ENCODE measurements at places on chromosomes 6 and 20. TPM values are rescaled to one million over a fixed set of nuclear protein-coding genes. Genes with fewer than 3 reads are reported as not detected.

GRCh38 chr6:85405175-85405852, 44.6 kb upstream of the NT5E start:
- no peaks in the 10 kb centered on the region for H3K27me3 ChIP-seq
- H3K4me1 ChIP-seq: peaks cover 20% of the 10 kb centered on the region
- peak; percentile 41 for DNase-seq
- H3K27ac ChIP-seq: peak overlapping the region; percentile 27
- H3K36me3 ChIP-seq: no peaks in the 10 kb centered on the region

DNA sequence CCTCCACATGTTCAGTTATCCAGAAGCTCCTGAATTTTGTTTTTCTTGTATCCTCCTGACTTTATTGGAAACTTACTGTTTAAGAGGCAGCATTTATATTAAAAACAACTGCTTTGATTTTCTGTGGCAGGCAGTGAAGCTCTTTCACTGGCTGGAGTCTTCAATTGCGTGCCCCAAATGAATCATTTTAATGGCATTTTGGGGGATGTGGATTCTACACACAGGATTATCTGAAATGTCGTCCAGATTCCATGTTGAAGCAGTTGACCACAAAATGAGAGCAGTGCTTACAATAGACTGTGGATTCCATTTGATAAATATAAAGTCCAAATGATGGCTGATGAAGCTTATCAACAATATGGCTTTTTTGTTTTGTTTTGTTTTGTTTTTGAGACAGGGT, 41.0 kb upstream of the HIVEP1 start:
- DNase-seq: no peak
- H3K4me3 ChIP-seq: no peak overlapping the region
- no peaks in the 10 kb centered on the region for H3K27me3 ChIP-seq

DNA sequence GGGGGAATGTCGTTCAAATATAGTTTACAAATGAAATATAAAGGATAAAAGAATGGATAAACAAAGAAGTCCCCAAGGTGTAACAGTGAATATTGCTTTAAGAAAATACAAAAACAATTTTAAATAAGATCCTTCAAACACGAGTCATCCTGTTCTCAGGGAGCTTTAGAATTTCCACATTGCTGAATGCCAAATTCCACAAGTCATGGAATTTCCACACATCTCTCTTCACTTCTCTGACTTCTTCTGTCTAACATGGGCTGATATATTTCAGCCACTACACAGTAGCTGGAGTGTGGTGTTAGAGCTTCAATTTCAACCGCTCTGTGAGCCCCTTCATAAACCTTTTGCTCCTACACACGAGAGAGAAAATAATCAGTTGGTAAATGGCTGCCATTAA, 28.0 kb downstream of the IL22RA2 start:
- no peak for DNase-seq
- H3K36me3 ChIP-seq: no peaks in the 10 kb centered on the region
- no peaks in the 10 kb centered on the region for H3K4me1 ChIP-seq
- H3K4me3 ChIP-seq: no peak overlapping the region
- no peak overlapping the region for H3K27ac ChIP-seq

DNA sequence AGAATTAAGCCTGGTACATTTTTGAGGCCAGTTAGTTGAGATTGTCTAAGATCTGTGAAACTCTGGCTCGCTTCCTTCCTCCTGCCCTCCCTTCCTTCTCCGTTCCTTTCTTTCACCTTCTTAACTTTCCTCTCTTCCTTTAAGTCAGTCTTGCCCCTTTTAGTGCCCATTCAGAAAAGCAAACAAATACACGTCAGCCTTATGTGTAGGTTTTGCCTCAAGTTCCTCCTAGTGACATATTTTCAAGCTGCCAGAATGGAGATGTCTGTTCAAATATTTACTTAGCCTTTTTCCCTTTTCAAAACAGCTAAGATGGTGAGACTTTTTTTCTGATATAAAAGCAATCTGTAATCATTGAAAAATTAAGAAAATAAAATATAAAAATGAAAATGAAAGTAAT, 178.4 kb downstream of the FARS2 start:
- no peak overlapping the region for H3K4me3 ChIP-seq
- no peaks in the 10 kb centered on the region for H3K27me3 ChIP-seq
- H3K4me1 ChIP-seq: no peaks in the 10 kb centered on the region

Gene COL20A1
- not detected for total RNA-seq

DNA sequence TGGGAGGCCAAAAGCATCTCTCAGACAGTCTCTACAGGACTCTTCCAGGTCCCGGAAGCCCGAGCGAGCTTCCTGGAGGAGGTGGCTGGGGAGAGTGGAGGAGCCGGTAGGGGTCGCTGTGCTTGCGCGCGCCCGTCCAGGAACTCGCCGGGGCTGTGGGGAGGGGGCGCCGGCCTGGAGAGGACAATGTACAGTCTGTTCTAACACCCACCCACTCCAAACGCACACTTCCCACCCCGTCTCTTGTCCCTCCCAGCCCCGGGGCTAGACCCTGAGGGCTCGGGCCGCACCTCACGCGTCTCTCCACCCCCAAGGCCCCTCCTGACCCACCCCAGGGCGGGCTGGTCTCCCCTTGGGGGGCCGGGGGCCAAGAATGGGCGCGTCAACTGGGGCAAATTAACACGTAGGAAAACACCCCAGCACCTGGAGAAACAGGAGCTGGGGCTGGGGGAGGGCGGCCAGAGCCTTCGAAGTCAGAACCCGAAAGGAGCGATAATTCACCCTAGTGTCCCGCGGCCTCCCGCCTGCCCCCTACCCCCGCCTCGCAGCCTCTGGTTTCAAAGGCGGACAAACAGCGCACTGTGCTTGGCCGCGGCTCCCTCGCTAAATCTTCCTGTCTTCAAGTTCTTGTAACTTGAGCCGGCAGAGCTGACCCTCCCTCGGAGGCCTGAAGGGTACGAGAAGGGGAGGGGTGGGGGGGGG, 103.2 kb upstream of the FOXP4 start:
- no peaks in the 10 kb centered on the region for H3K27me3 ChIP-seq
- H3K36me3 ChIP-seq: no peaks in the 10 kb centered on the region
- H3K4me1 ChIP-seq: peaks cover 20% of the 10 kb centered on the region
- H3K4me3 ChIP-seq: no peak overlapping the region

Gene WDR27
- 26.4 TPM for total RNA-seq

Gene LY6G6C
- total RNA-seq: not detected

DNA sequence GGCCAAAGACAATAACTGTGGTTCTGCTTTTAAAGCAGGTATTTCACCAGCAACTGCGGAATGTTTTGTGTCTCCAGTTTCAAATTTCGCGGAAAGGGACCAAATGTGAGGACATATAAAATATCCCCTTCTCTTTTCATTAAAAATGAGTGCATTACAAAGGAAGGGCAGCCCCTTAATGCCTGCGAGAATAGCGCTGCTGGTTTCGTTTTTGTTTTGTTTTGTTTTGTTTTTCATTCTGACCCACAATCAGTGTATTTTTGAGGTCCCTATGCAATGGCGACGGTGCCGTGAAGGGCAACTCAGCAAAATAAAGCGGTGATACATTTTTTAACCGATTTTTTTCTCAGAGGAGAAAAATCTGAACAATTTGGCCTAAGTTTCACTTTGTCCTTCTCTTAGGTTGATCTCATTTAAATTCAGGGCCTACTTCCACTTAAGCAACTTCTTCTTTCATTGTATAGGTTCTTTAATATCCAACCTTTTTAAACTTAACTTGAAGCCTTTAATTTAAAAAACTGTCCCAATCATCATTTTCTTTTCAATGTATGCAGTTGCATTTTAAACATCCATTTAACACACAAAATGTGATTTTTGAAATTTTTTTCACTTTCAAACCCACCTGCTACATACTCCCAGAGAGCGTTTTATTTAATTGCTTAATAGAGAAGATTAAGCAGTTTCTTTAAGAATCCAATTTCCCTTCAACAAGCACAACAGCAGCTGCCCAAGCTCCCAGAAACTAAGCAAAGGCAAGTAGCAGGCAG, 2.9 kb upstream of the HIVEP2 start:
- H3K4me3 ChIP-seq: peak overlapping the region; percentile 94
- H3K27me3 ChIP-seq: no peaks in the 10 kb centered on the region
- peak overlapping the region; percentile 98 for H3K27ac ChIP-seq
- DNase-seq: no peak
- H3K36me3 ChIP-seq: no peaks in the 10 kb centered on the region

GRCh38 chr20:36036688-36037087, 68.3 kb downstream of the CNBD2 start:
- no peaks in the 10 kb centered on the region for H3K36me3 ChIP-seq
- no peaks in the 10 kb centered on the region for H3K27me3 ChIP-seq
- no peak overlapping the region for H3K4me3 ChIP-seq
- no peak overlapping the region for H3K27ac ChIP-seq
- H3K4me1 ChIP-seq: no peaks in the 10 kb centered on the region

Gene BEND6
- total RNA-seq: 1.5 TPM

GRCh38 chr6:35804996-35805736, at the start of gene LHFPL5:
TSS of gene LHFPL5 (plus strand) at chr6:35805352. CDS start at chr6:35805671, 319 bp downstream.
- no peak for DNase-seq
- H3K36me3 ChIP-seq: no peaks in the 10 kb centered on the region
- H3K4me3 ChIP-seq: no peak within 1 kb of the TSS
- no peaks in the 10 kb centered on the region for H3K27me3 ChIP-seq

GRCh38 chr20:48774696-48775095, 53.1 kb downstream of the PREX1 start:
- H3K4me3 ChIP-seq: 0 out of 2 replicates have a peak overlapping the region, but pooled peaks have one; percentile 28
- H3K27ac ChIP-seq: peak overlapping the region; percentile 69
- H3K27me3 ChIP-seq: no peaks in the 10 kb centered on the region
- peaks cover 42% of the 10 kb centered on the region for H3K4me1 ChIP-seq
- peaks cover 33% of the 10 kb centered on the region for H3K36me3 ChIP-seq
- DNase-seq: no peak

- H3K4me3 ChIP-seq: no peak overlapping the region
- no peaks in the 10 kb centered on the region for H3K27me3 ChIP-seq
- H3K27ac ChIP-seq: no peak overlapping the region
- peaks cover 3% of the 10 kb centered on the region for H3K4me1 ChIP-seq
These were observed 276.0 kb downstream of the NRN1 start for GRCh38 chr6:5730585-5731263.

Gene WFDC2
- not detected for total RNA-seq

- DNase-seq: no peak
- H3K27me3 ChIP-seq: no peaks in the 10 kb centered on the region
- H3K4me1 ChIP-seq: no peaks in the 10 kb centered on the region
- H3K27ac ChIP-seq: no peak overlapping the region
- no peaks in the 10 kb centered on the region for H3K36me3 ChIP-seq
These were observed 468.2 kb downstream of the MMUT start for GRCh38 chr6:48994811-48995210.

Gene SLC22A7
- not detected for total RNA-seq

Gene TMEM74B
- total RNA-seq: not detected

DNA sequence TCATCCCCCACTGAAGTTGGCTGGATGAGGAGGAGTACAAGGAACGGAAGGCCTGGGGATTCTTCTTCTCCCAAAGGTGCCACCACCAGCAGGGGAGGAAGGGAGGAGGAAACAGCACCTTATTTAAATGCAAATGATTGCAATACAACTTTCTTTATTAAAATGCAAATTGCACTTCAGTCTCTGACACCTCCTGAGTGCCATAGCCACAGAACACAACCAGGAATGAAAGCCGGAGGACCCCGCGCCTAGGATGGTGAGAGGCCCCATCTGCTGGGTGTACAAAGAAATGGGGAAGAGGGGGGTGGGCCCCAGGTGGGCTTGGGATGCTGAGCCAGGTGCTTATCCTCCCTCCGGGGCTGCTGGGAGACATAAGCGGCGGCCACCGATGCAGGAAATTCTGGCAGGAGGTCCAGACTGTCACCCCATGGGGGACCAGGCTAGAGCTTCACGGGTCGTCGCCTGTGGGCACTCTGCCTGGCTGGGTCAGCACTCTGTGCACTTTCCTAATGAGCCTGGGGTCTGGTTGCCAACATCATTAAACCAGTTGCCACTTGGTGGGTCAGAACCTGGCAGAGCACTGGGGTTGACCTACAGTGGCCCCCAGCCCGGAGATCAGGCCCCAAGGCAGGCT, 154.2 kb upstream of the MLN start:
- no peak overlapping the region for H3K4me3 ChIP-seq
- no peak overlapping the region for H3K27ac ChIP-seq
- DNase-seq: no peak
- no peaks in the 10 kb centered on the region for H3K4me1 ChIP-seq
- no peaks in the 10 kb centered on the region for H3K36me3 ChIP-seq

Gene STMND1
- not detected for total RNA-seq

Gene C20orf141
- not detected for total RNA-seq

Gene GNMT
- total RNA-seq: 1.2 TPM

Gene ZFP57
- total RNA-seq: not detected

Data from GM12878 (cell line).